Activated T-helper 1 cell treated with anti-CD3 and anti-CD28 coated beads, Interleukin-2, amount 50 U/mL, for 16 hours (primary cell): ENCODE measurements at places on chromosomes 11 and 22.

GRCh38 chr11:73660497-73661034 is 14.2 kb downstream of the PLEKHB1 start:
- DNase-seq = no peak

GRCh38 chr22:36787204-36787988 is 11.5 kb upstream of the IFT27 start:
- no peak for DNase-seq

DNA sequence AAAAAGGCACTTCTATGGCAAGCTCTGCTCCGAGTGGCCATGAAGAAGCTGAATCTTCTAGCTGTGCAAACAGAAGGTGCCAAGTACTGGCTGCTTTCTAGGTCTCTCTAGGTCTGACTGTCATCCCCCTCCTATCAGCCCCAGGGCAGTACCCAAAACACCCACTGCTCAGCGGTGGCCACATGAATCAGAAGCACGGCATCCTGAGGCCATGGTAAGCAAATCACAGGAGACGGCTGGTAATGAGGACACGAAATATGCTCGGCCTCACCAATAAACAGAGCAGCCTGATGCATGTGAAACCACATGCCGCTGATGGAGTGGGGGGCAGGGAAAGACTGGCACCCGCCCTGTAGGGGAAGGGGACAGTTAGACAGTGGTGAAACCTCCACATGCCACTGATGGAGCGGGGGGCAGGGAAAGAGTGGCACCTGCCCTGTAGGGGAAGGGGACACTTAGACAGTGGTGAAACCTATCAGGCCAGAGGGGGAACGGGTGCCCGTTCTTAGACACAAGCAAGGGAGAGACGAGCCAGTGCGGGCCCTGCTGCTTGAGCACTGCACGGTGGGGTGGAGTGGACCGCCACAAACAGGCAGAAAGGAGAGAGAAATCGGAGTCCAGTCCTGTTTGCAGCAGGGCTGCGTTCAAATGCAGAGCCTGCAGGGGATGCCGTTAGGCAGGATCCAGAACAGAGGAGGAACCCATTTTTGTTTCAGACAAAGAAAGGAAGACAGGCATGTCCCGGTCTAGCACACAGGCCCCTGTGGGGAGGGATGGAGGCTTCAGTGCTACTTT is 29.9 kb upstream of the MOB2 start:
- no peak for DNase-seq

- no peak for DNase-seq
Observed at GRCh38 chr11:10328314-10329098, 23.6 kb downstream of the ADM start.

GRCh38 chr11:45021001-45021400 is 70.3 kb upstream of the TP53I11 start:
- no peak for DNase-seq

DNA sequence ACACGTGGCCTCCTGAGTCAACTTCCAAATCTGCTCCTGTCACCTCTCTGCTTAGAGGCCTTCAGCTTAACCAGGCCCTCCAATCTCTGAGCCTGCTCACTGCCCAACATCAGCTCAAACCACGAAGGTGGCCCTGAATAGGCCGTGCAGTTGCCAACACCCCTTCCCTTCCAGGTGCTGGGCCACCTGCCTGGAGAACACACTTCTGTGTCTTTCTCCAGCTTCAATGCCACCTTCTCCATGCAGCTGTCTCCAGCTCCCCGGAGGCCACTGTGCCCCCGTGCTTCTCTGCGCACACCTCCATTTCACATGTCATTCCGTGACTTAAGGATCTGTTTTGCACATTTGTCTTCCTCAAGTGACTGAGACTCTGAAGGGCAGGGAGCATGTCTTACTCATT is 5.3 kb downstream of the RELA start:
- DNase-seq = no peak

- no peak for DNase-seq
Observed at GRCh38 chr22:44351685-44352377, 39.1 kb upstream of the SHISAL1 start.
